ENCODE measurements at places on chromosomes 4 and X. TPM values are rescaled to one million over a fixed set of nuclear protein-coding genes. Genes with fewer than 3 reads are reported as not detected.

The CFI gene
- total RNA-seq: not detected

The STPG2 gene
- total RNA-seq: not detected

The TLR7 gene
- total RNA-seq: 0.07 TPM

The ELF2 gene
- 25.1 TPM for total RNA-seq

DNA sequence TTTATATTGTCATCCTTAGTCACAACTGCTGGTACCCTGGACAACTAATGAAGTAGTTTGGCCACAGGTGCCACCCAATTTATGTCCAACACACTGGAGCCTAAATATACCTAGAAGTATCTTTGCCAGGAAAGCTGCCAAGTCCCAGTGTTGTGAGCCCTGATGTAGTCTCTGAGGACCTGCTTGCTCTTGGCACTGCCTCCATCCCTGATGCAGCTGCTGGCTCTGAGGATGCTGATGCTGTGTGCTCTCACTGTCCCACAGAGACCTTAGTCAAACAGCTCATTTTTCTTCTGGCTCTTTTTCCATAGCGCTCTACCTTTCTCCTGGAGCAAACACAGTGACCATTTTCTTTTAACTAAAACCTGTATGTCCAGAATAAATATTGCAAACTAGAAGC lies 1535.4 kb upstream of the ADGRL3 start:
- no peaks in the 10 kb centered on the region for H3K4me1 ChIP-seq
- no peak overlapping the region for H3K27ac ChIP-seq
- H3K27me3 ChIP-seq: no peaks in the 10 kb centered on the region
- no peak for DNase-seq
- H3K4me3 ChIP-seq: no peak overlapping the region
- H3K36me3 ChIP-seq: no peaks in the 10 kb centered on the region

- H3K27me3 ChIP-seq: peaks cover 5% of the 10 kb centered on the region
- H3K4me1 ChIP-seq: peaks cover 8% of the 10 kb centered on the region
- no peaks in the 10 kb centered on the region for H3K36me3 ChIP-seq
- DNase-seq: no peak
- no peak overlapping the region for H3K4me3 ChIP-seq
These were observed 71.6 kb upstream of the NFKB1 start for GRCh38 chr4:102429553-102429952.

DNA sequence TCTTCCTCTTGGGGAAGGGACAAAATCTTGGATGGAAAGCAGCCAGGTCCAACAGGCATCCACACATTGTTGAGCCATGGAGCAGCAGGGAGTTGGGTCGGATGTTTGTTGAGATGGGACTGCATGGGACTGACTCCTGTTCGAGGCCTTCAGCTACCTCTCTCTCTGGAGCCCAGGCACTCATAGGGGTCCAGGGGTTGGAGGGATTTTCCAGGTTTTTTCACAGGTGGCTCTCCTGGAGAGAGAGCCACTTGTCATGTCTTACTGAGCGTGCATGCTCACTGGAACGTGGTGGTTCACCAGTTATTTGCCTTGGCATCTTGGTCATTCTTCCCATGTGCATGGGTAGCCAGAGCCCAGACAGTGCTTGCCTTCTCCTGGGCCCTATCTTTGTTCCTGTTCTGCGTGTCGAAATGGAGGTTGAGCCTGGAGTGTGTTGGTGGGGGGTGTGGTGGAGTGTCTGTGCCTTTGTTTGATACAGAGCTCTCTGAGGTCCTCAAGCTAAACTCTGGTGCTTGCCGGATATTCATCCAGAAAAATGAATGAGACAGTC lies 60.6 kb downstream of the NBDY start:
- H3K36me3 ChIP-seq: peaks cover 12% of the 10 kb centered on the region
- H3K4me1 ChIP-seq: peaks cover 21% of the 10 kb centered on the region
- no peaks in the 10 kb centered on the region for H3K27me3 ChIP-seq
- no peak overlapping the region for H3K4me3 ChIP-seq
- H3K27ac ChIP-seq: no peak overlapping the region
- no peak for DNase-seq

DNA sequence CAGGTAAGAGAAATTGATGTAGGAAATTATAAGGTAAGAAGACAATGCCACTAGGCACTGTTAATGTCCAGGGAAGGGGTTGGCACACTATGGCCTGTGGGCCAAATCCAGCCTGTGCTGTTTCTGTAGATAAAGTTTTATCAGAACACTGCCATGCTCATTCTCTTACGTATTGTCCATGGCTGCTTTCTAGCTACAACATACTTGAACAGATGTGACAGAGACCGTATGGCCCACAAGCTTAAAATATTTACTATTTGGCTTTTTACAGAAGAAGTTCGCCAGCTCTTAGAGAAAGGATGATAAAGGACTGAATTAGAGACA lies 168.0 kb downstream of the CDS1 start:
- peaks cover 2% of the 10 kb centered on the region for H3K27me3 ChIP-seq
- no peak for DNase-seq
- H3K27ac ChIP-seq: no peak overlapping the region
- H3K36me3 ChIP-seq: no peaks in the 10 kb centered on the region
- no peaks in the 10 kb centered on the region for H3K4me1 ChIP-seq

- peak; percentile 62 for DNase-seq
- no peak overlapping the region for H3K4me3 ChIP-seq
- no peak overlapping the region for H3K27ac ChIP-seq
These were observed 57.1 kb upstream of the EFHC2 start for GRCh38 chrX:44400588-44400987.

- H3K4me3 ChIP-seq: no peak overlapping the region
- H3K27me3 ChIP-seq: no peaks in the 10 kb centered on the region
- no peak overlapping the region for H3K27ac ChIP-seq
- H3K36me3 ChIP-seq: peaks cover 6% of the 10 kb centered on the region
- H3K4me1 ChIP-seq: peaks cover 17% of the 10 kb centered on the region
- DNase-seq: peak; percentile 55
These were observed 17.3 kb upstream of the TBC1D14 start for GRCh38 chr4:6892190-6892908.

GRCh38 chr4:5101571-5101970 lies 50.3 kb downstream of the STK32B start:
- peaks cover 3% of the 10 kb centered on the region for H3K27me3 ChIP-seq
- H3K4me1 ChIP-seq: no peaks in the 10 kb centered on the region
- H3K27ac ChIP-seq: no peak overlapping the region
- H3K4me3 ChIP-seq: no peak overlapping the region
- H3K36me3 ChIP-seq: no peaks in the 10 kb centered on the region
- no peak for DNase-seq

DNA sequence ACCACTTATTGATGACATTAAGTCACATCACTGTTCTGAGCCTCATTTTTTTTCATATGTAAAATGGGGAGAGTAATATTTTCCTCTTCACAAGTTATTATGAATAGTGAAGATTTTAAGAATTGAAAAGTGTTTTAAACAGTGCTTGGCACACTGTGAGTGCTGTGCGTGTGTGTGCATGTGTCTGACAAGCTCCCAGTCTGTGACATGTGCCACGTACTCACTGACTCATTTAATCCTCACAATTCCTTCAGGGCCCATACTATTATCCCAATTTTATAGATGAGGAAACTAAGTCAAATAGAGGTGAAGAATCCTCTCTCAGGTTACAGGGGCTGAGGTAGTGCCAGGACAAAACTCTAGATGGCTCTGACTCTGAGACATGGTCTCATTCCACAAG lies 114.1 kb upstream of the NWD2 start:
- H3K27ac ChIP-seq: no peak overlapping the region
- no peak overlapping the region for H3K4me3 ChIP-seq
- H3K4me1 ChIP-seq: no peaks in the 10 kb centered on the region
- DNase-seq: no peak

GRCh38 chr4:85807247-85807950 lies 332.4 kb downstream of the ARHGAP24 start:
- H3K27ac ChIP-seq: no peak overlapping the region
- H3K36me3 ChIP-seq: no peaks in the 10 kb centered on the region
- DNase-seq: no peak
- no peak overlapping the region for H3K4me3 ChIP-seq

DNA sequence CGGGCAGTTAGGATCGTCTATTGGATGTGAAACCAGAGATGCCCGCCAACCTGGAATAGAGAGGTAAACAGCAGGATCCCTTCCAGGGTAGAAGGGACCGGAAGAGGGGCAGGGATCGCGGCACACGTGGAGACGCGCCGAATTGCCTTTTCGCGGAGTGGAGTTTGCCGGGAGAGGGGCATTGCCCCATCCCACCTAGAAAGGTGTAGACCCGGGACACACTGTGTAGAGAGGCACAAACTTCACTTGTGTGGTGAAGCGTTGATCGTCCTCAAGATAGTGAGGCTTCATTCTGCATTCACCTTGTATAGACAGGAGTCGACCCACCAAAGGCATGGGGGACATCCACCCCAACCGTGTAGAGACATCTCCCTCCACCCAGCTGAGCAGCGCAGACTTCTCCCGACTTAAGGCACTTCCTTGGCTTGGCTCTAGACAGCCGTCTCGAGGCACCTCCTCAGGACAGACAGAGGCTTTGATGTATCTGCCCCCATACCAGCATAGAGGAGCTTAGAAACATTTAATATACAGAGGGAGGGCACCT lies 410 bp downstream of the GNL3L start:
- no peak for DNase-seq
- H3K4me3 ChIP-seq: peak overlapping the region; percentile 90
- H3K4me1 ChIP-seq: peaks cover 31% of the 10 kb centered on the region
- H3K27me3 ChIP-seq: no peaks in the 10 kb centered on the region
- peak overlapping the region; percentile 91 for H3K27ac ChIP-seq

DNA sequence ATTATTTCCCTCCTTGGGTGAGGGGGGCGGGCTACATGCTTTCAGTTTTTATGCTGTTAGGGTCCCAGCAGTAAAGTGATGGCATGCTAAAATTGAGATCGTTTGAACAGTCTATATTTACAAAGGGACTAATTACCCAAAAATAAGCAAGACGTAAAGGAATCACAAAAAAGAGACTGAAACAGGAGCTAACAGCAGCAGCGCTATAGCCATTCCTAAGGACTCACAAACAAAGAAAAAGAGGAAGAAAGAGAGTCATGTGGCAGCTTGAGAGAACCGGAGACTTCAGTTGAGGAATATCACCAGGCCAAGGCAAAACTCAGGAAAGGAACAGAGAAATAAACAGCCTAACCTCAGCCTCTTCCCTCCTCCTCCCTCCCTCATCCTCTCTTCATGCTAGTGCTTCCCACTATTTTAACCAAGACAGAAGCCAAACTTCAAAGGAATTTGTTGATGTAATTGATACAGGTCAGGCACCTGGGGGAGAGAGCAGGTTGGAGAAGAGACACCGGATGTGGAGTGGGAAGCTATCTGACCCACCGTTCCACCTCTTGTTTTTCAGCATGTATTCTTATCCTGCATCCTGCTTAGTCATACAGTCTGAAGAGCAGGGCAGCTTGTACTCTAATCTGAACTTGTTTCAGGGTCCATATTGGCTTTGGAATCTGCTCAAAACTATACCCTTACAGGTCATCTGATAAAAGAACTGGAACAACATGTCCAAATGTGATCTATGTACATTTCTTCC lies 383.7 kb downstream of the NAF1 start:
- DNase-seq: no peak
- no peak overlapping the region for H3K4me3 ChIP-seq
- no peaks in the 10 kb centered on the region for H3K36me3 ChIP-seq
- no peak overlapping the region for H3K27ac ChIP-seq
- no peaks in the 10 kb centered on the region for H3K4me1 ChIP-seq

DNA sequence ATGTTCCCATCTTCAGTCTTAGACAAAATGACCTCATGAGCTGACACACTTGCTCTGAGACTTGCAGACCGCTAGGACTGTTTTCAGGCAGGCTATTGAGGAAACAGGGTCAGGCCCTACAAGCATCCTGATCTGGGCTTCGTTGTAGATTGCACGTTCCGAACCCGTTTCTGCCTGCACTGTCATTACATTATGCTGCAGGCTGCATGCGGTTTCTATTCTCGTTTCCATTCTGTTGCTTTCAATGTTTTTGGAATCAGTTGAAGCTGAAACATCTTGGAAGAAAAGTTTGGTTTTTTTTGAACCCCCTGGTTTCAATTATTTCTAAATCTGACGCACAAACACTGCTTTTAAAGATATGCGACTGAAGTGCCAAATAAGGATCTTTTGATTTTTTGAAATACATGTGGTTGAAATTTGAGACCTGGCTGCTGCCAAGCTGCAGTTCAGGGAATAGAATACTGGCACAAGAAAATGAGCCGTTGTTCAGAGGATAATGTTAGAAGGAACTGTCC lies 716.1 kb upstream of the INTU start:
- H3K27ac ChIP-seq: no peak overlapping the region
- H3K4me3 ChIP-seq: no peak overlapping the region
- no peak for DNase-seq
- H3K27me3 ChIP-seq: no peaks in the 10 kb centered on the region
- no peaks in the 10 kb centered on the region for H3K4me1 ChIP-seq
- no peaks in the 10 kb centered on the region for H3K36me3 ChIP-seq

Measured in activated naive CD4-positive, alpha-beta T cell treated with anti-CD3 and anti-CD28 coated beads for 36 hours (primary cell).